ENCODE measurements at places on chromosomes 13 and 19.
A peak's percentile ranks its signal among the peaks of the same experiment; 100 is the strongest.

- DNase-seq = no peak
Observed at GRCh38 chr13:111516712-111517640, 196.5 kb downstream of the TEX29 start.

GRCh38 chr13:89496478-89496877 lies 1825.3 kb downstream of the SLITRK5 start:
- no peak for DNase-seq

GRCh38 chr13:48400090-48400694 lies 12.7 kb downstream of the LPAR6 start:
- DNase-seq = no peak

DNA sequence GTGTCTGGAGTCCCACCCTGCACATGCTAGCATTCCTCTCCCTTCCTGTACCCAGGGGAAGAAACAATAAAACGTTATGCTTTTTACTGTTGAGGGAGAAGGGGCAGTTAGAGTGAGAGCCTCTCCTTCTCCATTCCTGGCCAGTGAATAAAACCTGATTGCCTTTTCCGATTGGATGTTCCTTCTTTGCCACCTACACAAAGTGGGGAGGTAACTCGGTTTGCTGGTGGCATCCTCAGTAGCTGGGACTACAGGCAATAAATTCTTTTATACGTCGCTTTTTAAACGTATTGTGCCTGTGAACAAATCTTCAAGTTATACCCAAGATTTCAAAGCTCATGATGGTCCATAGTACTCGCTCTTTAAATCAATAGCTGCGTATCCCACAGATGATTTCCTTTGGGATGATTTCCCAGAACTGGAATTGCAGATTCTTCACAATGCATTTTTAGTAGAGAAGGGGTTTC lies 660 bp upstream of the MVB12A start:
- no peak for DNase-seq

- peak; percentile 53 for DNase-seq
Observed at GRCh38 chr19:51259348-51260245, 8.7 kb downstream of the SIGLECL1 start.

- no peak for DNase-seq
Observed at GRCh38 chr13:30731361-30732045, 3.8 kb upstream of the ALOX5AP start.

- DNase-seq = no peak
Observed at GRCh38 chr19:45166723-45167252, 6.0 kb upstream of the NKPD1 start.

- DNase-seq = no peak
Observed at GRCh38 chr19:38015216-38015615, 108.2 kb downstream of the SIPA1L3 start.

DNA sequence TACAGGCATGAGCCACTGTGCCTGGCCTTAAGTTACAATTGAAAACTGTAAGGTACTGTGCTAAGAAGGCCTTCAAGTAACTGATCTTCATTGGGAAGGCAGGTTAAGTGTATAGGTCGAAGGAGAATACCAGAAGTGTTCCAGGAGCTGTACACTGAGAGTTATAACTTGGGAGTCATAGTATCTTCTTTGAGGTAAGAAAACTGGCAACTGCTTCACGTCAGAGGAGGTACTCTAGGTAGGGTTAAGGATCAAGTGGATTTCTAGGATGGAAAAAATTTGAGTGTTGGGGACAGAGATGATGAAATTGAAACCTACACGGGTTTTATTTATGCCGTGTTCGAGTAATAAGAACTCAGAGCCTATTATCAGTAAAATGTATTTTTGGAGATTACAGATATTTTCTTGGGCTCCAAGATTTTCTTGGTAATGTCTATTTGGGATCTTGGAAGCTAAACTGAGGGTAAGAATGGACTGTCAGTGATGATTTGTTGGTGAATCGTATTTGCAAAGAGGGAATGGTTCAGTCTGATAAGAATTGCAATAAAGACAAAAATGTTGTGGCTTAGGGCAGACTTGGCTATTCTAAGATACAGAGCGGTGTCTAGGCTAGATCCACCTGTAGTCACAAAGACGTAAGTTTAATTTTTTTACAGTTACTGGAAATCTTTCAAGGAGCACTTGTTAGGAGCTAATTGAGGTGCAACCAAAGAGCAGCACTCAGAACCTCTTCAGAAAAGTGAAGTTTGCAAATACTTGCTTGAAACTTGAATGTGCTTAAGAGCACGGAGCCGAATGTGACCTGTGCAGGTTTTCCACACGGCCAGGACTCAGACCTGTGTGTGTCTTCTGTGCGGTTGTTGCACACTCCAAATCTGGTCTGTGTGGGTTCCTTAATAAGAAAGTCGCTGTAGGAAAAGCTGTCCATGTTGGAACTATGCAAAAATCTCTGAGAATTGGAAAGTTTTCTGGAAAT lies 102.5 kb downstream of the URI1 start:
- DNase-seq = no peak

- no peak for DNase-seq
Observed at GRCh38 chr19:33620611-33621010, 1.1 kb upstream of the CHST8 start.

DNA sequence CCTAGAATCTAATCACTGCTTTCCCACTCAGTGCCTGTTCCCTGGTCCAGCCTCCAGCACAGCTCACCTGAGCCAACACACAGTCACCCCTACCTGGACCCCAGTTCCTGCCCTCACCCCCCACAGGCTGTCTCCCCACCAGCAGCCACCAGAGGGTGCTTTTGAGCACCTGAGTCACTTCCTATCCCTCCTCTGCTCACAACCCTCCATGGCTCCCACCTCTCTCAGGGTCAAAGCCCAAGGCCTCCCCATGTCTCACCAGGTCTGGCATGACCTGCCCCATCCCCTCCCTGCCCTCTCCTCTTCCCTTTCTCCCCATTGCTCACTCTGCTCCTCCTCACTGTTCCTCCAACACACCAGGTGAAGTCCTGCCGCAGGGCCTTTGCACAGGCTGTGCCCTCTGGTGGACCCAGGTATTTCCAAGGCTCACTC lies 7.1 kb upstream of the DPP9 start:
- no peak for DNase-seq

DNA sequence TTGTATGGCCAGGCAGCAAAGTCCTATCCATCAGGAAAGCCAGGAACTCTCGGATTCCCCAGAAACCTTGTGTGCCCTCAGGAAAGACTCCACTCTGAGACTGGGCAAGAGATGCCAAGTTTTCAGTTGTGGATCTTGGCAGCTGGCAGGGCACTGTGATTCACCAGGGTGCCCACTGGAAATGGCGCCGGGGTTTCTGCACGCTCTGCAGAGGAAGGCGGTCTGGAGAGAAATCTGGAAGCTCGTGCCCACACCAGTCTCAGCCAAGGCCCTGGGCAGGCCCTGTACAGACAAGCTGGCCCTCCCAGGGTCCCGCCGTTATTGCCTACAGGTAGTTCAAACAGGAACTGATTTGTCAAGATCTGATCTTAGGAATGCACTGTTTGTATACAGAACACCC lies 4.9 kb downstream of the NAPA start:
- no peak for DNase-seq

GRCh38 chr19:45137179-45137761 lies 23.5 kb downstream of the NKPD1 start:
- no peak for DNase-seq

DNA sequence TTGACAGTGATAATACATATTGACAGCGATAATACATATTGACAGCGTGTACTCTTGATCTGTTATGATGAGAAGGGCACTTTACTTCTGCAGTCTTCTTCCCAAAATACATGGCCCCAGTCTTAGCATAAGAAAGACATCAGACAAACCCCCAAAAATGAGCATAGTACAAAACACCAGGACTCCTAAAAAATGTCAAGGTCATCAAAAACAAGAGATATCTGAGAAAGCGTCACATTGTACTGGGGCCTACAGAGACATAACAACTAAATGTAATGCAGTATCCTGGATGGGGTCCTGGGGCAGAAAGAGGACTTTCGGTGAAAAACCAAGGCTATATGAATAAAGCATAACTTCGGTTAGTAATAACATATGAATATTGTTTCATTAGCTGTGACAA lies 731.5 kb upstream of the SGCG start:
- DNase-seq = no peak

DNA sequence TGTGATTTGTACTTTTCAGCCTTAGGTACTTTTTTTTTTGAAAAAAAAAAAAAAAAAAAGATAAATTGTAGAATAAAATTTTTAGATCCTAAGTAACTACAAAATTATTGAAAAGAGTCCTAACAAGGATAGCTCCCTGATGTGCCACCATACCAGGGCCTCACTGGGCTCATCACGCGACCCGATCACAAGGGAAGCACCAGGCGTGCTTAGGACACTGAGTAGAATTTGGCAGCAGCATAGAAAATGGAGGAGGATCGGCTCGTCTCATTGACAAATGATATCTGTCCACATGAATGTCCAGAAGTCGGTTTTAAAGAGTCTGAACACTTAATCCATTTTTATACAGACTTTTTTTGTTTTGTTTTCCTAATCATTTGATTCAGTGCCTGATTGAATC lies 179.0 kb downstream of the STK24 start:
- DNase-seq = no peak

GRCh38 chr13:53017433-53017970 lies 11.1 kb upstream of the OLFM4 start:
- no peak for DNase-seq

GRCh38 chr19:51600940-51601580 lies 29.1 kb downstream of the SIGLEC5 start:
- no peak for DNase-seq

DNA sequence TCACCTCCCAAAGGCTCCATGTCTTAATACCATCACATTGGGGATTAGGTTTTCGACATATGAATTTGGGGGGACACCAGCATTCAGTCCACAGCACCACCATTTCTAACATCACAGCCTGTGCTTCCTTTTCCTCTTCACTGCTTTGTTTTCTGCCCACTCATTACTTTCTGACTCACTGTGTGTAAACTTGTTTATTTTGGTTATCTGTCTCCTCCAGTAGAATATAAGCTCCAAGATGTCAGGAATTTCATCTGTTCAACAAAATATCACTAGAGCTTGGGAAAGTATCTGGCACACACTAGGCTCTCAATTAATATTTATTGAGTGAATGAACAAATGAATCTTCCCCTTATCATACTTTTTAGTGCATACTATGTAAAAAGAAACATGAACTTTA lies 152.0 kb downstream of the NUFIP1 start:
- no peak for DNase-seq

GRCh38 chr13:92494915-92495314 lies 731.7 kb upstream of the GPC6 start:
- no peak for DNase-seq

DNA sequence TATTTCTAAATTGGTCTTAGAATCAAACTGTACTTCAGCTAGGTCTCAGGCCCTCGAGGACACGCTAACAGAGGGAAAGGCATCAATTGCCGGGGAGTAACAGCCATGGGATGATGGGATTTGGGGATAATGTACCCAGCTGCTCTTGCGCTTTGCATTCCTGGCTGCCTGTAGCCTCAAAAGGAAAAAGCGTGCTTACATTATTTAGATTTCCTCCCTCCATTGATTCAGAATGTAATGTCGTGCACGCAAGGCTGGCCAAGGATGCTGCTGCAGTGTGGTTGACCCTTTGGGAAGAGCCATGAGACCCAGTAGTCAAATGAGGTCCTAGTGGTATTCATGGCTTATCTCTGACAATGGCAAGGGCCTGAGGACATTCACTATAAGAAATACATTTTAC lies 95.1 kb downstream of the SLC7A1 start:
- DNase-seq = no peak

DNA sequence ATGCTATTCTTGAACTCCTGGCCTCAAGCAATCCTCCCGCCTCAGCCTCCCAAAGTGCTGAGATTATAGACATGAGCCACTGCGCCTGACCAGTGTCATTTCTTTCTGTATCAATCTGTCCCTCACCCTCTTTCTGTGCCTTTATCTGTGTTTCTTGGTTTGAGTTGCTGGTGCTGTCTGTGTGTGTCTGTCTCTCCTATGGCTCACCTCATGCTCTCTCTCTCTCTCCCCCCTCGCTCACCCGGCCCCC lies 9.9 kb downstream of the IRF2BP1 start:
- no peak for DNase-seq

DNA sequence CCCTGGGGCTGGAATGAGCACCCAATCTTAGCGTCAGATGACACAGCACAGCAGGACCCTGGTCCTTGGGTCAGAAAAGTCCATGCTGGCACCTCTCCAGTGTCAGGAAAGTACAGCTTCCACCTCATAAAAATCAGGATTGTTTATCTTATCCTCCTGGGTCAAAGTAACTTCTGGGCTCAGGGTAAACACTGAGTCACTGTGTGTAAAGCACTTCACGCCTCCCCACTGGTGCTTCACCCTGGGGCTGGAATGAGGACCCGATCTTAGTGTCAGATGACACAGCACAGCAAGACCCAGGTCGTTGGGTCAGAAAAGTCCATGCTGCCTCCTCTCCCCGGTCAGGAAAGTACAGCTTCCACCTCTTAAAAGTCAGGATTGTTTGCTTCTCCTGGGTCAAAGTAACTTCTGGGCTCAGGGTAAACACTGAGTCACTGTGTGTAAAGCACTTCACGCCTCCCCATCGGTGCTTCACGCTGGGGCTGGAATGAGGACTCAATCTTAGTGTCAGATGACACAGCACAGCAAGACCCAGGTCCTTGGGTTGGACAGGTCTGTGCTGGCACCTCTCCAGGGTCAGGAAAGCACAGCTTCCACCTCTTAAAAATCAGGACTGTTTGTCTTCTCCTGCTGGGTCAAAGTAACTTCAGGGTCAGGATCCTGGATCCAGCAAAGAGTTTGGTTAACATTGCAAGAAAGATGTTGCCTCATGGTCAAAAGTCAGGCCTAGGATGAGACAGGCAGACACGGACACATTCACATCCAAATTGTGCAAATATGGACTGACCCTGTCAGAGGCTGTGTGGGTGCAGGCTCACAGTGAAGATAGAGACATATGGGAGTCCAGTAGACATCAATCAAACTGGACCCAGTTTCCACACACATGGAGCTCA lies 39.2 kb upstream of the CYP2A7 start:
- no peak for DNase-seq

GRCh38 chr19:18310118-18310909 lies 12.6 kb downstream of the LSM4 start:
- no peak for DNase-seq

DNA sequence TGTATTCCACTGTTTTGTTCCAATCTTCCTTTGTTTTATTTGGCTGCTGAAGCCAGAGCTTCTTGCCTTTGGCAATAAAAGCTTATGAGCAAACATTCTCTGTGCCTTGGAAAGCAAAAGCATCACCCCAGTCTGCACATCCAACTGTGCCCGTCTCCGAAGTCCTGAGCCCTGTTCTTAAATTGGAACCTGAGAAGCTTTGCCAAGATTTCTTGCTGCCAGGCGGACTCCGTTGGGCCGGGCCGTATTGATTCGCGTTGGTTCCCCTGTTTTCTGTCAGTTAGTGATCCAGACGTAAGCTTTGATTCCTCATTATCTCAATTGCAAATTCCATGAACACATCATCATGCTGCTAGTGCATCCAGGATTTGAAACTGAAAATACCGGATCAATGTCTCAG lies 793.0 kb downstream of the OLFM4 start:
- DNase-seq = no peak

GRCh38 chr13:44848920-44849676 lies 140.2 kb downstream of the NUFIP1 start:
- DNase-seq = no peak
